Peyer's patch (tissue), 4 donors: ENCODE measurements at places on chromosomes 11 and 22.

DNA sequence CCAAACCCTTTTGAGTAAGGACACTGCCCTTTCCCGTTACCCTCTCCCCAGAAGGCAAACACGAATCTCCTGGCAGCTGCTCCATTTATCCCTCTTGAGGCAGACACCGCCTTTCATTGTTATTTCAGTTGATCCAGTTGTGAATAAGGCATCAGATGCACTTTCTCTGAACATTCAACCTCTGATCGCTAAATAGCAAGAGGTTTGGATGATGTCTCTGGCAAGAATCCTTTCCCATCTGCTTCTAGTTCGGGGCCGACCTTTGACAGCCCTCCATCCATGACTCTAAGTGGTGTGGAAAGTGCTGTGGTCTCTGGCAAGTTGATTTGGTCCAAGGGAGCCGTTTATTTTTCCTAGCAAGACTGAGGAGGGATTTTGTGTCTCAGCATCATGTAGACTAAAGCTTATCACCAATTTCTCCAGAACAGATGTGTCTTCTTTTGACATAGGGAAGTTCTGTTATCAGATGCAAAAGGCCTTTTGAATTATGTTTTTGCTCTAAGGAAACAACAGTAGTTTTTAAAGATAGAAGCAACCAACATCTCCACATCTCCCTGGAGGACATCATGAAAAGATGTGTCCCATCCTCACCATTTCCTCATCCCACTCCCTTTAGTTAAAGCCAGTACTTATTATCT, 123.6 kb downstream of the CCDC34 start:
- DNase-seq = no peak

GRCh38 chr11:44223238-44223637, 86.7 kb downstream of the ALX4 start:
- no peak for DNase-seq

DNA sequence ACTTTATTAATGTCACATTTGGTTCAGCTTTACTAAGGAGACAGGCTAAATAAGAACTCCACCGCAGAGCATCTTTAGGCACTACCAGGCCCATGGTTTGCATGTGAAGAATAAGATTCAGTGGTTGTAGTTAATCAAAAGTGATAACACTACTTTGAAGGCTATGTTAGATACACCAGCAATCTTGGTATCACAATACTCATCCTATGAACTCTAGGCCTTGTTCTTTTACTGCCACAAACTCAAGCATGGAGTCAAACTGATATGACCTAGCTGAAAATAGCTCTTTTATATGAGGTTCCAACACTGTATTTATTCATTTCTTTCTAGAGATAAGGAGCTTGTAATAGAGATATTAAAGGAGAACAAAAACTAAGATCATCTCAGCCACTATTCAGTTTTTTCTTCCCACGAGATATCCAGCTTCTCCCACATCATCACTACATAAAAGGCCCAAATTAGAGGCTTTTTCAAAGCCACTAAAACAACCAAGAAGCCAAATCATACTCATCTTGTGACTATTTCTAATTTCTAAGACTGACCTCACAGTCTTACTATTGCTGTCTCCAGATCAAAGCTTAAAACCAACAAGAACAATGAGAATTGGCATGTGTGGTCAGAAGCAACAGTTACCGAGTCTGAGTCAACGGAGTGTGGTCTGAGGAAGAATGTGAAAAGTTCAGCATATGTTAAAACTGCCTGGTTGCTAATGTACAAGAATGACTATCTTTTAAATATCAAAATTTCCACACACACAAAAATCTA, 25.1 kb upstream of the GUCY1A2 start:
- no peak for DNase-seq

DNA sequence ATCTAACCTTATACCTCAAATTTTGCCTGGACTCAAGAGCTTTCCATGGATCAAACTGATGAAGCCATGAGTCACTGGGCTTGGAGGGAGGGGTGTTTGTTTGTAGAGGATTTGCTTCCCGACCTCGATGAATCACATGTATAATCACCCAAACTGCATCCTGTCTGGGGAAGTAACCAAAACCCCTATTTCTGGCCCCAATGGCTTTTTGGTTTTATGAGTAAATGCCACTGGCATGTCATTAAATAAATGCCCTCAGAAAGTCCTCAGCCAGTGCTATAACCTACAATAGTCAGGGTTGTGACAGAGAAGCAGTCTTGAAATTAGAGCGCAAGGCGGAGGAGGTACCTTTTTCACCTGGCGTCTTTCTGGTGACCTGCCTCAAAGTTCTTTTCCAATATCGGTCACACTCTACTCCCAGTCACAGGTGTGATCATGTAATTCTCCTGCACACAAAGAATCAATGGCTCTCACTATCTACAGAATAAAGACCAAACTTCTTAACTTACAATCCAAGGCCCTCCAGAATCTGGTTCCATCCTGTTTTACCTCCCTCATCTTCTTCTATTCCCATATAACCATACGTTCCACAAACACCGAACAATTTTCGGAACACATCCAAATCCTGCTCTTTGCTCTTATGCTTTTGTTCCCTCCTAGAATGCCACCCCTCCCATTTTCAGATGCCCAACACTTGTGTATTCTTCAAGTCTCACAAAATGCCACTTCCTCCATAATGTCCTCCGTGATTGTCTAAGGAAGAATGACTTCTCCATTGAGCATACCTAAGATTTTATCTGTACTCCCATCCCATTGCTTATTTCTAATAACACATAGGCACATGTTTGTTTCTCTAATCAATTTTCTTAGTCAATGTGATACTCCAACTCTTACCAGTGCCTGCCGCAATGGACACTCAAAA, 81.3 kb upstream of the BLID start:
- no peak for DNase-seq

DNA sequence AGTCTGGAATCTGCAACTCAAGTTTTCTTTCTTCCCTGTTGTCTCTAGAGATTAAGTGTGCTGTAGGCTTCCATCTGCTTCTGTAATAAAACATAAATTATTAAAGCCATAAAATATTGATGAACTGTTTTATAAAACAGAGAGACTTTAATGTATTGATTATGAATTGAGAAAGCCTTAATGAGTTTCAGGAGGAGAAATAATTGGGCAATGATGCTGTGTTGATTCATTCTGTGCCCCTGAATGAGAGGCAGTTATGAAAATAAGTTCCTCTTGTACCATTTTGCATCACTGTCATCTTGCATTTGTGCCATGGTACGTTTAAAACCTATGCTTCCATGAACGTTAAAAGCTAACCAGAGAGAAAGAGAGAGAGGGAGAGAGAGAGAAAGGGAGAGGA, 194.1 kb upstream of the LARGE1 start:
- no peak for DNase-seq
